ENCODE measurements at places on chromosomes 2 and 18.

DNA sequence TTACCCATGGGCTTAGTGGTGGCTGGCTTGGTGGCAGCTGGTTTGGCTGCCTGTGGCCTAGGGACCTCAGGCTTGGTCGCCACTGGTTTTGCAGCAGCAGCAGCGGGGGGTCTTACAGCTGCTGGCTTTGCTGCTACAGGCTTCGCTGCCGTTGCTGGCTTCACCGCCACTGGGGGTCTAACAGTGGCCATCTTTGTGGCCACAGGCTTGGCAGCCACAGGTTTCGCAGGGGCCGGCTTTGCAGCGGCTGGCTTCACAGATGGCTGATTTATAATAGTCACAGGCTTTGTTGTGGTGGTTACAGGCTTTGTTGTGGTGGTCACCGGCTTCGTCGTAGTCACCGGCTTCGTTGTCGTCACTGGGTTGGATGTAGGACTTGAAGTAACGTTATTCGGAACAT, 77.8 kb downstream of the COL6A3 start:
- DNase-seq: no peak

- no peak for DNase-seq
These were observed 134.0 kb upstream of the CCDC68 start for GRCh38 chr18:55093295-55093694.

DNA sequence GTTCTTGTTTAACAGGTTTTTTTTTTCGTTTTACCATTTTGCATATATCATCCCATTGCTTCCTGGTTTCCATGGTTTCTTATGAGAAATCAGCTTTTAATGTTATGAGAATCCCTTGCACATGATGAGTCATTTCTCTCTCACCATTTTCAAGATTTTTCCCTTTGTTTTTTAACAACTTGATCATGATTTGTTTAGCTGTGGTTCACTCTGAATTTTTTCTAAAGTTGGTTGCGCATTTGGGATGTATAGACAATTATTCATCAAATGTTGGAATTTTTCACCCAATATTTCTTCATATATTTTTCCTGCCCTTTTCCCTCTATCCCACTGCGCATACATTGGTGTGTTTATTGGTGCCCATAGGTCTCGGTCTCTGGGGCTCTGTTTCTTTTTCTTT, 42.4 kb upstream of the BIN1 start:
- peak; percentile 95 for DNase-seq

DNA sequence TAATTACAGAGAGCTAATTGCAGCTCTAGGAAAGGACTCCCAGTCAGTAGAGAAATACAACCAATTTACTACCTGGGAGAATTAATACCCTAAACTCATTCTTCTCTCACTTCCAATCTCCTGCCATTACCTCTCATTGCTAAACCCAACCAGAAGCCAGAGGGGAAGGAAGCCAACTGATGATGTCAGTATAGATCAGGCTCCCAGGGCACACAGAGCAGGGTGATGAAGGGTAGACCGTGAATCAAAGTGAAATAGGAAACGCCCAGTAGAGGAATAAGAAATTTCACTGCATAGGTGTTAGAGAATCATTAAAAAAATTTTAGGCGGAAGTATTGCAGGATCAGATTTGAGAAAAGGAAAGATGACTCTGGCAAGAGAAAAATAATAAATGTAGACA, 456.8 kb upstream of the NXPH2 start:
- DNase-seq: no peak

DNA sequence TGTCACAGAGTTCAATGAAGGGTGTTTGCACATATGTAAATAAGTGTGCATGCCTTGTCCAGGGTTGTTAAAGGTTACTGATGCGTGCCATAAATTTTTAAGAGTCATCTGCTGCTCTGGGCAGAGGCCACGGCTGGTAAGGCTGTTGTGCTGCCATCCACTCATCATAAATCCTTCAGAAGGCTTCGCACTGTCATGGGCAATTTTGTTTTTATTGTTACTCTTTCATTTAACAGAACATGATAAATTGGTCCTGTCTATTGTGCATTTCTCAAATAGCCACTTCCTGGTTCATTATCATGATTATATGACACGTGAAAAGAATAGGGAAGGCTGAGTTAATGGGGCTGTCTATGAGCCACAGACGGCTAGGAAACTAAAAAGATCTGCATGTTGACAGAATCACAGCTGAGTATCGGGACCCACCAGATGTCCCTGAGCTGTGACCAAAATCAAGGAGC, 634.3 kb upstream of the SOX11 start:
- DNase-seq: no peak

DNA sequence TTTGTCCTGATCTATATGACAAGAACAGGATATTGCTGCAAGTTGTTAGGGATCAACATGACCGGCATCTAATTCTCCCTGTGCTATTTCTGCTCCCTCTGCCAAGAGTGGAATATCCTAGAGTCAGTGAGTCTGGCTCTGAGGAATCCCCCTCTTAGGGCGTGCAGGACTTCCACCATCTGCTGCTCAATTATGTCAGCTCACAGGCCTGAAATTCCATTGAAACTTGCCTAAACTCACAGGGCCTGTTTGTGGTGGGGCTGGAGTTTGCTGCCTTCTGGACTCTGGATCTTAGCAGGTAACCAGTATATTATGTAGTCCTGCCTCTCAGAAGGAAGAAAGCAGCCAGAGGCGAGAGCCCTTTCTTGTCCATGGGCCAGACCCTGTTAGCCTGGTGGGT, 323.0 kb downstream of the TSN start:
- DNase-seq: no peak
